Neural crest cell (in vitro differentiated cells): ENCODE measurements at places on chromosomes 5 and 9. TPM values are rescaled to one million over a fixed set of nuclear protein-coding genes. Genes with fewer than 3 reads are reported as not detected.

GRCh38 chr9:2657427-2657826 is 35.8 kb downstream of the VLDLR start:
- no peaks in the 10 kb centered on the region for H3K27me3 ChIP-seq
- peaks cover 29% of the 10 kb centered on the region for H3K36me3 ChIP-seq
- no peak for DNase-seq
- H3K4me3 ChIP-seq = no peak overlapping the region

DNA sequence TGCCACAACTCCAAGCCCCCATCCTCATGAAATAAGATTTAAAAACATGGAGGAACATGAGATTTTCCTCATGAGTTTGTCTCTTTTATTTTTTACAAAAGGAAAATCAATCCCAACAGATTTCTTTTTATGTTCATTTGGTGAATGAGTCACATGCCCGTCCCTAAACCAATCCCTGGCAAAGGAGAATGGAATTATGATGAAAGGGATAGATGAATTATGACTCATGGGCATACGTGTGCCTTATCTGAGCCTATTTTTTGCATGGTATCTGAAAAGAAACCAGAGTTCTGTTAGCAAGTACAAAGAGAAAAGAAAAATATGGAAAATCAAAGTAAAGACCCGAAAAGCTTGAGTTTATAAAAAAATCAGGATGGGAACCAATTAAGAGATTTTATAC is 267.5 kb upstream of the TMEM161B start:
- DNase-seq = no peak
- H3K27me3 ChIP-seq = no peaks in the 10 kb centered on the region
- H3K36me3 ChIP-seq = no peaks in the 10 kb centered on the region
- peaks cover 38% of the 10 kb centered on the region for H3K4me1 ChIP-seq

DNA sequence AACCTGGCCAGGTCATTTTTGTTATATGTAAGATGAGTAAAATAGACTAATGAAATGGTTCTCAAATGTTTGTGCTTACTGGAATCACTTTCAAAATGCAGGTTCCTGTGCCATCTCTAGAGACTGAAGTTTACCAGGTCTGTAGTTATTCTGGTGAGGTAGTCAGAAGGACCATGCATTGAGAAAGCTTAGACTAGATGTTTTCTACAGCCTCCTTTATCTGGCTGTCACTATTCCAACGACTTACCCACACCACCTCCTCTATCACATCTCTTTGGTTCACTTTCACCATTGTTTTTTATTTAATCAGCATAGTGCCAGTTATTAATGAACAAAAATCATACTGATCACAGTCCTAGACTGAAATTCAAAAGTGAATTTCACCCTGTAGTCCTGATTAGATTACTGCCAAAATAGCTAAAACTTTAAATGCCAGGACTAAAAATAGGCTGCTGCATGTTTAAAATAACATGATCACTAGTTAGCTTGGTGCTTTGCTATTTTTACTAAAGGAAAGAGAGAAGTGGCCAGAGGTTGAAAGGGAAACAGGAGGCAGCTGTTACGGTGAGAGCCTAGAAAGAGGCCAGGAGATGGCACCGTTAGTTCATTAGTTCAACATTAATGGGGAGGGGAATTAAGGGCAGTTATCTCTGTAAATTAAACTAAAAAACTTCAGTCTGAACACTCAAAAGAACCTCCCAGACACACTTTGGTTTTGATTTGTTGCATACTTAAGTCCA is 13.9 kb upstream of the FNIP1 start:
- H3K4me1 ChIP-seq = no peaks in the 10 kb centered on the region

DNA sequence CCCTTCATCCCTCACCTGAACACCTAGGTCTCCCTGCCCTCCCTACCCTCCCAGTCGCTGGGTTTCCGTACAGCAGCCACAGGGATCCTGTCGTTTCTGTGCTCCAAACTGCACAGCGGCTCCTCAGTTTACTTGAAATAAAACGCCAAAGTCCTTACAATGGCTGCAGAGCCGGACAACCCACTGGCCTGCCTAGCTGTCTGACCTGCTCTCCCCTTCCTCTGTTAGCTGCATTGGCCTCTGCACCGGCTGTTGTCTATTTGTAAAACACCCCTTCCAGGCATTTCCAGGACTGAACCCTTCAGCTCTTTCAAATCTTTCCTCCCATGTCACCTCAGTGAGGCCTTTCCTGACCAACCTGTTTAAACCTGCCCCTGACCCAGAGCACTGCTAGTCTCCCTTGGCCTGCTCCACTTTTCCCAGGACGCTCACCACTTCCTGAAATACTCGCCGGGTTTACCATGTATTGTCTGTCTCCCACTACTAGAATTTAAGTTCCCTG is 9.1 kb upstream of the MGAT1 start:
- H3K27me3 ChIP-seq = no peaks in the 10 kb centered on the region
- H3K4me3 ChIP-seq = peak overlapping the region; percentile 92
- peak overlapping the region; percentile 46 for H3K27ac ChIP-seq
- DNase-seq = no peak
- no peaks in the 10 kb centered on the region for H3K36me3 ChIP-seq

DNA sequence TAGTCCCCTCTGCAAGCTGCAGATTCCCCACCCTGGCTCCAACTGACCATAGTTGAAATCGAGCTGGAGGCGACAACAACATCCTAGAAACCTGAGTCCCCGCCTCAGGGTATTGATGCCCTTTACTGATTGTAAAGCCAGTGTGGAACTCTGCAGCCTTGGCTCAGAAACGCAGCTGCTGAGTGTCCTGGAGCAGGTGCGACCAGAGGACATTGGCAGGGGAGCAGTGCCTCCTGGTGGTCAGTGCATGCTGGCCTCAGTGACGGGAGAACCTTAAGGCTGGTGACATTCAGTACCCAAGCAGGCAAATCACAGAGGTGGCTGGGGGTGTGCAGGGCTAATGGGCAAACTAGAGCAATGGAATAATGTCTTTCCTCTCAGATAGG is 20.4 kb upstream of the ZNF354B start:
- H3K27me3 ChIP-seq = no peaks in the 10 kb centered on the region
- H3K4me1 ChIP-seq = no peaks in the 10 kb centered on the region
- H3K27ac ChIP-seq = no peak overlapping the region
- H3K4me3 ChIP-seq = no peak overlapping the region
- no peaks in the 10 kb centered on the region for H3K36me3 ChIP-seq

DNA sequence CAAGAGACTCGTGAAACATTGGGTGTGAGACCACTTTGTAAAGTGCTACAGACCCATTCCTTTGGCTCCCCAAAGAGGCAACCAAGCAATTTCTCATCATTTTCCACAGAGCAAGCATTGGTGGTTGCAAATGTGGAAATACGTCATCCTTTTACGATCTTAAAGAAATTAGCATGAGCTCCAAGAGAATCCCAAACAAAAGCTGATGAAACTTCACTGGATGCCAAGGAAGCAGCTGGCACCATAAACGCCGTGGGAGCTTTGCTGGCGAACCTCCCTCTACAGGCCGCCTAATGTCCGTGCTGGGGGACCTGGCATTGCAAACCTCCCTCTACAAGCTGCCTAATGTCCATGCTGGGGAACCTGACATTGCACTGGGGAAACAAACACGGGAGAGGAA is 432.4 kb downstream of the ACTL7B start:
- no peaks in the 10 kb centered on the region for H3K4me1 ChIP-seq
- H3K27ac ChIP-seq = no peak overlapping the region
- no peaks in the 10 kb centered on the region for H3K36me3 ChIP-seq
- H3K4me3 ChIP-seq = no peak overlapping the region

DNA sequence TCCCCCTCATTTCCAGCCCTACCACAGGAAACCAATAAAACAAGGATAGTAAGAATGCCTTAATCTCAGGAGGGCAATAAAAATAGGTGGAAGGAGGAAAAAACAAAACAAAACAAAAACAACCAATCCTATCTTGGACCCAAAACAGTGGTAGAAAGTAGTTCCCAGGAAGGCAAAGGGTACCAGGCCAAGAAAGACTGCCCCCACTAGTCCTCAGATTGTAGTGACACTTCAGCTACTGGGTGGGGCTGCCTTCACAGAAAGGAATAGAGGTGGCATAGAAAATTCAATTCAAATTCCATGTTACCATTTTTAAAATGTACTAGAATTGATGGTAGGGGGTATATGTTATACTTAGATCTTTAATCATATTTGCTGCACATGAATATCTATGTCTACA is 59.3 kb downstream of the DPYSL3 start:
- peaks cover 30% of the 10 kb centered on the region for H3K27me3 ChIP-seq
- peaks cover 59% of the 10 kb centered on the region for H3K4me1 ChIP-seq
- H3K4me3 ChIP-seq = peak overlapping the region; percentile 98
- peaks cover 2% of the 10 kb centered on the region for H3K36me3 ChIP-seq
- no peak for DNase-seq
- no peak overlapping the region for H3K27ac ChIP-seq

DNA sequence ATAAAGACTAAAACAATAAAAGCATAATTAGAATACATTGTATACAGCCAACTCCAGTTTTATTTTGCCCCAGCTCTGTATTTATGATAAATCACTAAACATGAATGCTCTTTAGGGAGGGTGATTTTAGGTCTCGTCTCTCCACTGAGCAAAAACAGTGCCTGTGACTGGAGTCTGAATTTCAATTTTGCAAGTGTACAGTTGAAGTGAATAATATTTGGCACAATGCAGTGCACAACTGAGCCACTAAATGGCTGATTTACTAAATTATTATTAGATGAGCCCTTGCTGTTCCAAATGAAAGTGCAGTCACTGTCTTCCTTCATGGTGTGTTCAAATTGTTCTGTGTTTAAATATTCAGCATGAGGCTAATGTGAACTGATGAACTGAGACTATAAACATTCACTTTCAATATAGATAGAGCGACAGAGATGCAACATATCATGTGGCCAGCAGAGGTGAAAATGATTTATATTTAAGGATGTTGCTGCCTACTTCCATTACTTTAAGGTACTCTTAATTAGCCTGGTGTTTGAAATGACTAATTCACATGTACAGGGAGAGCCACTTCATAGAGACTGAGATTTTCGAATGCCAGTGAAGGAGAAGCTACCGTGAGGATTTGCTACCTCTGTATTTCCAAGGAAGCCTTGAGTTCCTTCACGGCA is 375.1 kb downstream of the EBF1 start:
- H3K4me3 ChIP-seq = no peak overlapping the region
- no peaks in the 10 kb centered on the region for H3K36me3 ChIP-seq

GRCh38 chr5:14588145-14588544 is 6.6 kb downstream of the OTULINL start:
- no peaks in the 10 kb centered on the region for H3K4me1 ChIP-seq
- peaks cover 40% of the 10 kb centered on the region for H3K27me3 ChIP-seq
- H3K27ac ChIP-seq = no peak overlapping the region
- H3K4me3 ChIP-seq = no peak overlapping the region

DNA sequence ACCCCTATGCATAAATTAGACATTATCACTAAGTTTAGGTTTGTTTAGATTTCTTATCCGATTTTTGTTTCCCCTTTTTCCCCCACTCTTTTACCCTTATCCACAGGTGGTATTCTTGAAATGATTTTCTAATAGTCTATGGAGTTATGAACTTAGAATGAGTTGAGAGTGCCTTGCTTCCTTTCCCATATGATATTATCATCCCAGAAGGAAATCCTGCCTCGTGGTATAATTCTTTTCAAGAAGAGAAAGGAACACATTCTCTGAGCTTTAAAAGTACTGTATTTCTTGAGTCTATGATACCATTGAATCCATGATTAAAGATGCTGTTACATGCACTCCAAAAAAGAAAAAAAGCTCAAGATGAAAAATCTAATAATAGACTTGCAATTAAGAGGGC is 76.9 kb upstream of the ADAMTSL1 start:
- no peak overlapping the region for H3K27ac ChIP-seq
- H3K4me3 ChIP-seq = no peak overlapping the region
- H3K27me3 ChIP-seq = no peaks in the 10 kb centered on the region
- H3K36me3 ChIP-seq = no peaks in the 10 kb centered on the region
- DNase-seq = no peak

The C9orf153 gene
- total RNA-seq = 0.19 and 0.34 TPM in 2 replicates

The SLC6A7 gene
- total RNA-seq = not detected in 2 replicates

The PCDHB12 gene
- 3.1 TPM in 2 replicates for total RNA-seq

The SPATA6L gene
- 0.44 and 1.3 TPM in 2 replicates for total RNA-seq

The EIF4E1B gene
- not detected in 2 replicates for total RNA-seq

The SH3RF2 gene
- total RNA-seq = 0.72 and 1.0 TPM in 2 replicates

The NCS1 gene
- 60.1 and 67.8 TPM in 2 replicates for total RNA-seq

The GOLGA1 gene
- 15.9 and 18.7 TPM in 2 replicates for total RNA-seq

The CDH18 gene
- 2.1 and 2.2 TPM in 2 replicates for total RNA-seq
